ENCODE measurements at places on chromosomes 12 and 14.
A peak's percentile ranks its signal among the peaks of the same experiment; 100 is the strongest.

GRCh38 chr14:23127861-23128260 is 8.8 kb upstream of the CEBPE start:
- DNase-seq = no peak

- no peak for DNase-seq
Measured at GRCh38 chr12:82818271-82819035, 131.7 kb downstream of the TMTC2 start.

DNA sequence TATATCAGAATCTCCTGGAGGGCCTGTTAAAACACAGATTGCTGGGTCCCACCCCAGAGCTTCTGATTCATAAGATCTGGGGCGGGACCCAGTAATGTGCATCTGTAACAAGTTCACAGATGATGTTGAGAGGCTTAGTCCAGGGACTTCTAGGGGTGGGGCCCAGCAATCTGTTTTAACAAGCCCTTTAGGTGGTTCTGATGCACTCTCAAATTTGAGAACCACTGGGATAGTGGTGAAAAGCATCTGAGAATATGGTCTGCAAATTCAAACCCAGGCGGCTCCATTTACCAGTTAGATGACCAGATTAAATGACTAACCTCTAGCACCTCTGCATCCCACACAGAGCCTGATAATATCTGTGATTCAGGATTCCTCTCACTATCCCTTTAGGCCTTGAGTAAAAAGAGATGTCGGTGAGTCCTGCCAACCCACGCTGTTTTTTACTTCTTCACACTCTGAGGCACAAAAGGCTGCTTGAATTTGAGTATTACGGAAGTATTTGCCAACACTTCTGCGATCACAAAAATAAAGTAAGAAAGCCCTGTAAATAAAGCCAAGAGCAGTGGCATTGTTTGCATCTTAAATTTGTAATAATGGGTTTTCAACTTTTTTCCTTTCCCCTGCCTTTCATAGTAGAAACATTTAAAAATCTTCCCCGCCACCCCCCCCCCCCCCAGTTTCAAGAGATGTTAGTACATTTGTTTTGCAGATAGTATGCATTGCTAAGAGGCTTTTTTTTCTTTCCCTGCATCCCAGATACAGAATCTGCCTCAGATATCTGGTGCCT is 1.8 kb upstream of the FRS2 start:
- DNase-seq = no peak

DNA sequence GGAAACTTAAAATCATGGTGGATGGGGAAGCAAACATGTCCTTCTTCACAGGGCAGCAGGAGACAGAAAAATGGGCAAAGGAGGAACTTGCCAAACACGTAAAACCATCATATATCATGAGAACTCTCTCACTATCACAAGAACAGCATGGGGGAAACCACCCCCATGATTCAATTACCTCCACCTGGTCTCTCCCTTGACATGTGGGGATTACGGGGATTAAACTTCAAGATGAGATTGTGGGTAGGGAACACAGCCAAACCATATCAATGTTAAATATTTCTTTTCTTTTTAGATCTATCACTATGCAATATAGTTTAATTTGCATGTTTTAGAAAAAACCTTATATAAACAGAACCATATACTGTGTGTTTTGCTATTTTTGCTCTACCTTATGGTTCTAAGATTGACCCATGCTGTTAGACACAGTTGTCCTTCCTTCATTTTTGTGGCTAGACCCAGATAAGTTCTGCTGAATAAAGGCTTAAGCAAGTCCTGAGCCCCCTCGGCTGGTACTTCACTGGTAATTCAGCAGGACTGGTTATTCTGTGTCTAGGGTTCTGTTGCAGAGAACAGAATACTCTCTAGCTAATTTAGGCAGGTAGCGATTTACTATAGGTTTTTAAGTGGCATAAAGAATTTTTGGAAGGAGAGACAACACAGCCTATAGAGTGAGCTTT is 253.7 kb upstream of the HMGA2 start:
- no peak for DNase-seq

GRCh38 chr12:32134101-32134888 is 27.6 kb downstream of the BICD1 start:
- DNase-seq = no peak

DNA sequence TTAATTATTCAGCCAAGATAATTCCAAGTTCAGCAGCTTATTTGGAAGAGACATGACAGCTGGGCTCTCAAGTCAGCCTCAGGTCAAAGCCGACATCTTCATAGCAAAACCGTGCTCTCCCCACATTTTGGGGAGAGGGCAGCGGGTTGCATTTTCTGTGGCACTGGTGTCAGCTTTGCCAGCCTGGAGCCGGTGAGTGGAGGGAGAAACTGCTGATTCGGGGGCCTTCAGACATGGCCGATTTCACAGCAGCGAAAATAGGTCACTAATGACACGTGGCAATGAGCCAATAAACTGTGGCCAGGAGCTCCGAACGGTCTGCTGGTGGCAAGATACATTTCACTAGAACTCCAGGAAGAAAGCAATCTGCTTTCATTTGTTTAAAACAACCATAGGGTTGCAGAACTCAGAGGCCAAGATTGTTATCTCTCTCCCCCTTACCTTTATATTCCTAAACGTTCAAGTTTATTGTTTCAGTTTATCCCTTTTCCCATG is 173.2 kb downstream of the CAND1 start:
- no peak for DNase-seq

DNA sequence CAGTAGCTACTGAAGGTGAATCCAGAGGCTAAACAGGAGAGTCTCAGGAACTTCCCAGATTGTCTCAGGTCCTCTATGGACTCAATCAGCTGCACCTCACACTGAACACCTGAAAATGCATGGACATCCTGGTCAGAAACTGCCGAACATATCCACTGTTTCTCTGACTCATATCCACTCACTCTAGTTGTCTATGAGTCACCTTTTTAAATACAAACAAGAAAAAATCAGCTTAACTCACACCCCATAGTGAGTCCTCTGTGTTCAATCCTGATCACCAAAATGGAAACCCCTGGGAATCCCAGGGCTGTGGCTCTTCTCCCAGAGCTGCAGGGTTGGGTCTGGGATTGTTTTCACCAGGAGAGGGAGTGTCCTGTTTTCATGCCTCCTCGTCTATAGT is 556.7 kb downstream of the TMEM121 start:
- DNase-seq = no peak

DNA sequence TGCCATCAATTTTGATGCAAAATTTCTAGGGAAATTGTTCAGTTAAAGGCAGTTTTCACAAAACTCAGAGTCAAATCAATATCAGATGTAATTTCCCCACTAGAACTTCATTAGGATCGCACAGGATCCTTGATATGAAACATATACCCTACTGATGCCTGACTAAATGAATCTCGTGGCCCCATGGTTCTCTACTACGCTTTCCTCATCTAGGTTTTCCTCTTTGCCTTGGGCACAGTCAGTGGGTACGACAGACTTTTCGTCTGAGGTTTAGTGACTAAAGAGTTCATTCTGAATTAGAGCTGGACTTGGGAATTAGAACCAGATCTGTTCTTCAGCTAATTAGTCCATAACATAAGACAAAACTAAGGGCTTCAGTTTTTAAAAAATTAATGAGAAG is 42.5 kb upstream of the GNPNAT1 start:
- DNase-seq = no peak

DNA sequence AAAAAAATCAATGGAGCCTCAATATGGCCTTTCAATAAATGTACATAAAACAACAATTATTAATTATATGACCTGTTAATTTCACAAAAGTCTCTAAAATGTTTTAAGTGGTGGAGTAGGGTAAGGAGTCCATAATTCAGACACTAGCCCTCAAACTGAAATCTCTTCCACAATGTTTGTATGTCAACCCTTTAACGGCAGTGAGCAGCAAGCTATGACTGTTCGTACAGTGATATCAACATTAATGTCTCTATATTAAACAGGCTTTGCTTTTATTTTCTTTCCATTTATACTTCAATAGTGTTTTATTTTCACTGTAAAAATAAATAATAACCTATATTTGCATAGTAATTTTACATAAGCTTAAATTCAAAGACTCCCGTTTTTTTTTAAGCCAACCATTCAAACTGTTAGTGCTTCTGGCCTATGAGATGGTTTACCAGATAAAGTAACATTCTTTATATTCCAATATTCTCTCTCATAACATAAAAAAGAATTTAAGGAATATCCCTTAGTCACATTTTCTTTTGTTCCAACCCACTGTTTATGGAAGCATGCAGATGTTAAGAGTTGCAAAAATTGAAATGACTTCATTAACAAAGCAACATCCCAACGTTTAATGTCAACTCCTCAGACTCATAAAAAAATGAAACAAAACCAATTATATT is 2.3 kb downstream of the CDK17 start:
- peak; percentile 30 for DNase-seq

GRCh38 chr14:38074754-38075153 is 132.9 kb upstream of the SSTR1 start:
- DNase-seq = no peak

GRCh38 chr14:50964683-50965390 is 20.6 kb upstream of the PYGL start:
- DNase-seq = peak; percentile 29

- DNase-seq = no peak
Measured at GRCh38 chr12:42638697-42639096, 49.2 kb upstream of the PRICKLE1 start.

GRCh38 chr12:64385468-64385867 is 5.1 kb downstream of the C12orf56 start:
- no peak for DNase-seq

Measured in putamen (tissue), 1 donor.